Lung microvascular endothelial cell (primary cell): ENCODE measurements at places on chromosomes 11 and 22. TPM values are rescaled to one million over a fixed set of nuclear protein-coding genes. Genes with fewer than 3 reads are reported as not detected.

- no peak for DNase-seq
Observed at GRCh38 chr22:20232237-20232598, 35.9 kb downstream of the RTN4R start.

- no peak for DNase-seq
Observed at GRCh38 chr11:35247863-35248262, 108.9 kb downstream of the CD44 start.

DNA sequence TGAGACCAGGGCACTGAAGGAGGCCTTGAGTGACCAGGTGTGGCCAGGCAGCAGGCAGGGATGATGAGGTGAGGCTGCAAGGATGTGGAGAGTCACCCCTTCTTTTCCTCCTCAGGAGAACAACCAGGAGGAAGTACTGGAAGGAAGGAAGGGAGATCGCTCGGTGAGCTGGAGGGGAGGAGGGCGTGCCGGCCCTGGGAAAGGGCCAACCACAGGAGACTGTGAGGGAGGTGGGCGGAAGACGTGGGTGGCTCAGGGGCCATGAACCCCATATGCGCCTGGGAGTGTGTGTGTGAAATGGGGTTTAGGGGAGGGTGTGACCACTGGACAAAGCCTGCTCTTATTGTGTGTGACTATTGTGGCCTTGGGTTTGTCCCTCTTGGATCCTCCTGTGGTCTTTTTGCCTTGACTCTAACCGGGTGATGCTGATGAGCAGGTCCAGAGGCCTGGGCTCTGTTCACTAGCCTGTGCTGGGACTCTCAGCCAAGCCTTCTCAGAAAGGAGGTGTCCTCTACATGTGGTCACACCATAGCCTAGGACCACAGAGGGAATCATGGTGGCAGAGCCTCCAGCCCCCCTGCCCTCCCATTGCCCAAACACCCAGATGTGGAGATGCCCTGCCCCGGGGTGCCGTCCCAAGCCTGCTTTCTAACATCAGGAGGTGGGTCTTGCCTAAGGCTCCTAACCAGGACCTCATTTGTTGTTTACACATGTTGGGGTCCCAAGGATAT is 41.3 kb upstream of the TUB start:
- no peak for DNase-seq

Gene OR52E8
- not detected in 2 replicates for total RNA-seq
